Activated naive CD4-positive, alpha-beta T cell treated with anti-CD3 and anti-CD28 coated beads, Interleukin-2, amount 50 U/mL, for 16 hours (primary cell): ENCODE measurements at places on chromosomes 11 and 22.
A peak's percentile ranks its signal among the peaks of the same experiment; 100 is the strongest.

DNA sequence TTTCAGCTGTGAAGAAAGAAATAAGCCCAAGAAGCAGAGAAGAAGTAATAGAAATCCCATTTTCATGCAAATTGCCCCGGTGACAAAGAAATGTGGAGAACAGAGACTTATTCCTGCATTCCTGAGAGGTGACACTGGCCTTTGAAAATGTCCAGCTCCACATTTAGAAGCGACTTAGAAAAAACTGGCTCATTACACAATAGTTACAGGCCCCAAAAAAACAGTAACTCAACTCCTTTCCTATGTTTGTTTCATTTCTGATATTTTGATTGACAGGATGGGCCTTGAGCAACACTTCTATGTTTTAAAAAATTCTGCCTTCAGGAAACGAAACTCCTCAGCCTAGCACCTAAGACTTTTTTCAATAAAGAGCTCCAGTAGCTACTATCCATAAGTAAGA lies 726.9 kb upstream of the TENM4 start:
- DNase-seq = no peak

- no peak for DNase-seq
These were observed 272.9 kb downstream of the BRD1 start for GRCh38 chr22:49554741-49555140.

- DNase-seq = no peak
These were observed 1306.6 kb downstream of the BRD1 start for GRCh38 chr22:48520884-48521588.

GRCh38 chr11:1943576-1943975 lies 3.6 kb upstream of the MRPL23 start:
- DNase-seq = no peak

- DNase-seq = no peak
These were observed 12.3 kb upstream of the ASPHD2 start for GRCh38 chr22:26416670-26417276.

DNA sequence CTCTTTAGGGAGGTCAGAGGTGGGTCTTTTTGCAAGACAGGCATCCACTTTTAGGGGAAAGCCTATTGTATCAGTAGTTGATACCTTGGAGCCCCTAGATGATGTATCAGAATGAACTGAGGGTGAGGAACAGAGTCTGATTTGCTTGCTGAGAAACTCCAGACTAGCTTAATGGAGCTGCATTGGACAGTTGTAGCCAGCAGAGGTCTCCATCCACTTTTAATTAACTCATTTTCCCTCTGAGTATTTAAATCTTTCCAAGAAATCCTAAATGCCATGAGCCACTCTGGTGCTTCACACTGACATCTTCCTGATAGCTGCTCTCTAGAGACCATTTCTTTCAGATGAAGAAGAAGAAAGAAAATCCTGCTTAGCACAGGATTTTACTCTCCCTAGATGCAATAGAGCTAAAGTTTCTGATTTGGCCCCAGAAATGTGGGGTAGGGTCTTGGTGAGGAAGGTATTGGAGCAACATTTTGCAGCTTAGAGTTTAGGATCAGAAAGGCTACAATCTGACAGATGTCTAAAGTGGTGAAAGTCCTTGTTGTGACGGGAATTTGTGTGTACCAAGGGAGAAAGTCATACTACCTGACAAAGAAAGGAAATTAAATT lies 38.0 kb downstream of the EXT2 start:
- DNase-seq = no peak

DNA sequence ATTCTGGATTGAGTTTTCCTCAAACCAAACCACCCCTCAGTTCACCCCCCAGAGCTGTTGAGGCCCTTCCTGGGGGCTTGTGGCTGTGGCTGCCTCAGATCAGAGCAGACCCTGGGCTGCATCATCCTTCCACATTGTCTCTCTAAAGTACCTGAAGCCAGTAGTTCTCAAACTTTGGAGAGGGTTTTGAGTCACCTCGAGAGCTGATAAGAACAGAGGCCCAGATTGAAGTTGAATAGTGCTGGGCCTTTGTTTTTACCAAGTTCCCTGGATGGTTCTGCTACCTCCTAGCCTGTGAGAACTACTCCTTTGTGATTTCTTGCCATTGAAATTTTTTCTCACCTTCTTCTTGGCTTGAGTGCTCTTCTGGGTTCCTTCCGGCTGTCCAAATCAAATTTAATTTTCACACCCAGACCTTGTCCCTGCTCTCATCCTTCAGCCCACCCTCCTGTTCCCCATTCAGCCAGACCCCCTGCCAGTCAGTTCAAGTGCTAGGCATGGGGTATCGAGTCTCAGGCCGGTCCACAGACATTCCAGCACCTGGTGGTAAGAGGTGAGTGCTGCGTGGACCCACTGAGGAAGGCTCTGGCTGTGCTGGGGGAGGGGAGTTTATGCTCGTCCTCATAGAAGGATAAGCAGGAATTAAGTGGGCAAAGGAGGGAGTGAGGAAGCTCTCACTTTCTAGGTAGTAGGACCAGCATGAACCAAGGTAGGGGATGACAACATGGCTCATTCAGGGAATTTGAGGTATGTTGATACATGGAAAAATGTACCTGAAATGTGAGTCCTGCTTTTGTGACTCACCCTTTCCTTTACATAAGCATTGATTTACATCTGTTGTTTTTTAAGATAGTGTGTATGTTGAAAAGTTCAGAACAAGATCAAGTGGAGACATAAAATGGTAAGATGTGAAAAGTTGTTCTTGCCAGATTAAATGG lies 116.5 kb downstream of the PTPRJ start:
- no peak for DNase-seq

DNA sequence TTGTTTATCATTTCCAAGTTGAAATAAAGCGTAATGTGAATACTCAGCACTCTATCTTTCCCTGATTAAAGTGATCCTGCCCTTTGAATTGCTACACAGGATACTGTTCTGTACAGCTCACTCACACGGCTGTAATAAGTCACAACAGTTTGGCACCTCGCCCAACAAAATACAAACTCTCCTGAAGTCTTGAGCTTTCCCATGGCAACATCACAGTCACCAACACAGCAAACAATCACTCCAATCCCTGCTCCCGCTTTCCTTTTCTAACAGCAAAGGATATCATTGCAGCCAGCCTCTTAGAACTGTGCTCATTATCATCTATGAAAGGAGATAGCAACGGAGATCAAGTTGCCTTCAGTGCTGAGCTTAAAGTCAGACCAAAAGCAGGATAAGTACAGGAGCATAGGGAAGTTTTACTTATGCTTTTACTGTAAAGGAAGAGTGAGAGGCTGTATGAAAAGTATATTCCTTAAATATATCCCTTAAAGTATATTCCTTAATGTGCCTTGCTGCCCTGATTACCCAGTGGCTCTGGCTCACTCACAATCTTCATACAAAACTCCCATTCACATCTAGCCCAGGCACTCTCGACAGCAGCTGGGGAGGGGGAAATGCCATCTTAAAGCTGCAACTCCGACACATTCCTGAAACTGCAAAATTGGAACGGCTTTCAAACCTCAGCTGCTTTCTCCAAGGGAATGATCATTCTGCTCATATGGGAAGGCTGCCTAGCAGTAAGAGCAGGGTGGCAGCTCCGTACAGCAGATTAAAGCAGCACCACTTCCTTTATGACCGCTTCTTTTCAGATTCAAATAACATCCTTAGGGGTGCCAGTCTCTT lies 35.8 kb downstream of the MAML2 start:
- DNase-seq = no peak

DNA sequence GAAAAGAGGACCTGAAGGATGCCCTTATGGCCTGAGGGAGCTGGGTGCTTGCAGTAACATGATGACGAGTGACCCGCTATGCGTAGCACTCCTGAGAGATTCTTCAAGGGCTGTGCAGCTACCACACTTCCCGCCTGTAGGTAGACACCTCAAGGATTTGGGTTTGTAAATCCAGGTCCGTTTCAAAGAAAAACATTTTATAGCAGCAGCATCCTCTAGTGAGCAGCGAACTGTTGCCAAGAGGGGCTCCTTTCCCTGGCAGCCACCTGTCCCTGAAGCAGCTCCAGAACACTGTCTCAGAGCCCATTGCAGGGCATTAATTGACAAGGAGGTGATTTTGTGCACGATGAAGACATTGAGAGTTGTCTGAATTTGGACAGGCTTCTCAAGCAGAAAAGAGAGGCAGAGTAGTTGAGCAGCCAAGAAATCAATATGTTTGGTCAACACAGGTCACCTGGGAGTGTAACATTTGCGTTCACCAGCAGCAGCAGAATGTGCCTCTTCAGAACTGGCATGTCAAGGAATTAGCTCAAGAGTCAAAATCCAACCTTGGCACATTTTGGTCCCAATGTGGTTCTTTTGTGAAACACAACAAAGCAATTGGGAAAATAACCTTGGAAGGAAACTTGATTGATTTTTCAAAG lies 209.8 kb upstream of the MTNR1B start:
- no peak for DNase-seq

DNA sequence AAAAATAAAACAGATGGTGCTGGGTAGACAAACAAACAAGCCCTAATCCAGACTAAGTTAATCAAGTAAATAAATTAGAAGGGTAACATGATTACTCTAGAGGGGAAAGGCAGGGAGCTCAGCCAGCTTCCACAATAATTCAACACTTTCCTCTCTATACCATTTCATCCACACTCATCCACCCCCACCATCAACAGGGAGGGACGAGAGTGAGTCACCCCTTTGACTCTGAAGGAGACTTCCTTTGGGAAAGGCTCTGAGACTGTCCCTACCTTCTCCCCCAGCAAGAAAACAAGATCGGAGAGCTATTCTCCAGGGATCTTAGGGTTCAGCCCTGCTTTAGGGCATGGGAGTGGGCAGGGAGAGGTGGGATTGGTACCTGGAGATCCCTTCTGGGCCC lies 33.1 kb downstream of the TRIM66 start:
- DNase-seq = no peak

DNA sequence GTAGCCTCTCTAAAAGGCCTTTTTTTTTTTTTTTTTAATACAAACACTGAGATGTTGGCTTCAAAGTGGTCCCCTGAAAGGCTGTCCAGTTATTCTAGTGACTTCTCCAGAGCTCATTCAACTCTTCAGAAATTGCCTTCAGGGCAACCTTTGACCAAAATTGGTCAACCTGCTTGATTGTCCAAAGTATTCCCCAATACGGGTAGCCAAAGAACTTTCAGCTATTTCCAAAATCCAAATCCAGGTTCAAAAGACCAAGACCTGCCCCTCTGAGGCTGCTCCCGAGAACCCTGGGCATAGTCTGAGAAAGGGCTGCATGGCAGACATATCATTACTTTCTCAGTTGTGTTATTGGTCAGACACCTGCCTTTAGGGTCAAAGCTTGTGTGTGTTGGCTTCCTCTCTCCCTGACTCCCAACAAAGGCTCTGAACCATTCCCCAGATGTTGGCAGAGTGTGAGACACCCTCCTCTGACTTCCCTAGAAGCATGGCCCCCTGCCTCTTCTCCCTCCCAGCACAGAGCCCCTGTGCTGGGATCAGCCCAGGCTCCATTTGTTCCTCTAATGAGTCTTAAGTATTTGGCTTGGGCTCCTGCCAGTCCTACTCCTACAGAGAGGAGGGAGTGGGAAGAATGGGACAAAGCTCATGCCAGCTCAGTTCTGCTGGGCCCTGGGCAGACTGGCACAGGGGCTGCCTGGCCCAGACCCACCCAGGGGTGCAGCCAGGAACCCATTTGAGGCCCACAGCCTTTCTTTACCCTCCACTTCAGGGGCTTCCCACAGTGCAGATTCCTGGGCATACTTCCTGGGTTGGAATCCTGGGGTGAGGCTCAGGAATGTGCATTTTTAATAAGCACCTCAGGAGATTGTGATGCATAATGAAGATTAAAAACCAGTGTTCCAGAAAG lies 30.3 kb downstream of the TNKS1BP1 start:
- no peak for DNase-seq

DNA sequence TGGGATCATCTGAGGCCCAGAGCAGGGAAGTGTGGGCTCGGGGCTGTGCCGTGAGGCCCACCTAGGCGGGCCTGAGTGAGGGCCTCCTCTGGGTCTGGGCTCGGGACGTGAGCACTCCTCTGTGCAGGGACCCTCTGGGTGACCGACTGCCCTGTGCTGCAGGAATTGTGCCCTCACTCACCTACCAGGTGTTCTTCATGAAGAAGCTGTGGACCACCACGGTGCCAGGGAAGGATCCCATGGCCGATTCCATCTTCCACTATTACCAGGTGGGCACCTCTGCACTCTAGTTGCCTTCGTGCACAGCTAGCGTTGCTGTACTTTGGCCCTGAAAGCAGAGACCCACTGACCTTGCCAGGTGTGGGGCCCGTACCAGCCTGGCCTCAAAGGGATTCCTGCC lies 80.5 kb downstream of the MYO7A start:
- no peak for DNase-seq

DNA sequence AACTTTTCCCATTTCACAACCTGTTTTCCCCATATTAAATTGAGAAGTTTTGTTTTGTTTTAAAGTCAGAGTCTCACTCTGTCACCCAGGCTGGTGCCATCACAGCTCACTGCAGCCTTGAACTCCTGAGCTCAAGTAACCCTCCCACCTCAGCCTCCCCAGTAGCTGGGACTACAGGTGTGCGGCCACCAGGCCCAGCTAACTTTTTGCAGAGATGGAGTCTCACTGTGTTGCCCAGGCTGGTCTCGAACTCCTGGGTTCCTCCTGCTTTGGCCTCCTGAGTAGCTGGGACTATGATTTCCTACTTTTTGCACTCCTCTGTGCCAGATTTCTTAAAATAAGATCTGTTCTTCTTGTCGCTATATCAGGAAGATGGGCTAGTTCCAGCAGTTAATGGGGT lies 44.9 kb downstream of the GNB1L start:
- no peak for DNase-seq

DNA sequence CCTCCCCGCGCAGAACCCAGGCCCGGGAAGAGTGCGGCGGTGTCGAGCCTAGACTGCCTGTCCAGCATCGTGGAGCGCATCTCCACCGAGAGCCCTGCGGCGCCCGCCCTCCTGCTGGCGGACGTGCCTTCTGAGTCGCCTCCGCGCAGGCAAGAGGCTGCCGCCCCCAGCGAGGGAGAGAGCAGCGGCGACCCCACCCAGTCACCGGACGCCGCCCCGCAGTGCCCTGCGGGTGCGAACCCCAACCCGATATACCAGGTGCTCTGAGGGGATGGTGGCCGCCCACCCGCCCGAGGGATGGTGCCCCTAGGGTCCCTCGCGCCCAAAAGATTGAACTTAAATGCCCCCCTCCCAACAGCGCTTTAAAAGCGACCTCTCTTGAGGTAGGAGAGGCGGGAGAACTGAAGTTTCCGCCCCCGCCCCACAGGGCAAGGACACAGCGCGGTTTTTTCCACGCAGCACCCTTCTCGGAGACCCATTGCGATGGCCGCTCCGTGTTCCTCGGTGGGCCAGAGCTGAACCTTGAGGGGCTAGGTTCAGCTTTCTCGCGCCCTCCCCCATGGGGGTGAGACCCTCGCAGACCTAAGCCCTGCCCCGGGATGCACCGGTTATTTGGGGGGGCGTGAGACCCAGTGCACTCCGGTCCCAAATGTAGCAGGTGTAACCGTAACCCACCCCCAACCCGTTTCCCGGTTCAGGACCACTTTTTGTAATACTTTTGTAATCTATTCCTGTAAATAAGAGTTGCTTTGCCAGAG lies 2.0 kb downstream of the MYOD1 start:
- no peak for DNase-seq

- peak; percentile 32 for DNase-seq
These were observed 5.2 kb downstream of the CRTAM start for GRCh38 chr11:122843281-122844141.

DNA sequence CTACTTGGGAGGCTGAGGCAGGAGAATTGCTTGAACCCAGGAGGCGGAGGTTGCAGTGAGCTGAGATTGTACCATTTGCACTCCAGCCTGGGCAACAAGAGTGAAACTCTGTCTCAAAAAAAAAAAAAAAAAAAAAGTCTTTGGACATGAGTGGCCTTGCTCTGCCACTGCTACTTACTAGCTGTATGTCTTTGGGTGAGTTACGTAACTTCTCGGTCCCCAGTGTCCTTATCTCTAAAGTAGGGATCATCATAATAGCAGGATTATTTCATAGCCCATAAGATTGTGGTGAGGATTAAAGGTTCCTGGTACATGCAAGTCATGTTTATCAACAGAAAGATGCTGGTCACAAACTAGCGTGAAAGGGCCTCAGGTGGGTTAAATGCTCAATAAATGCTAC lies 53.9 kb upstream of the HEPHL1 start:
- no peak for DNase-seq
